ENCODE measurements at places on chromosomes 4 and X.

DNA sequence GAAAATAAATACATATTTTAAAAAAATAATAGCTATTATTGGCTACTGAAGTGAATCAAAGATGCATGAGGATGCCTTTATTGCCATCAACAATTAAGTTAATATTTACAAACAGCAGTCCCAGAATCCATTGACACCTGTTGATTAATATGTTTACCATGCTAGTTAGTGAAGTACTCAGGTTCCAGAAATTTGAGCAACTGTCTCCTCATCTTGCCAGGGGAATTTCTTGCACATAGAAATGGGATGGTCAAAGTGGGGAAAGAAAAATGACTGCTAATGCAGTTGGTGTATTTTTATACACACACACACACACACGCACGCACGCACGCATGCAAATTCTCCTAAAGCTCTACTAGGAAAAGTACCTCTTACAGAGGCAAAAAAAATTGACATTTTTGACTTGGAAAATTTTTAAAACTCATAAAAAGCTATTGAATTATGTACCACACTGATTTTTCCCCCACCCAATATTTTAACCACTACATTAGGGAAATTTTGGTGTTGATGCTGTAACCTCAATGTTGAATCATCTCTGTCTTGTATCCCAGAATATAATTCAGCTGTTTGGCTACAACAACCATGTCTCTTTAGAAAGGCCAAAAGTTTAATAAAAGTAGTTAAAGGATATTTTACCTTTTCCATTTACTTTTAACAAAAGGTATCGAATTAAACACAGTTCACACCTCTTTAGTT lies 105.3 kb upstream of the TMEM150C start:
- DNase-seq: no peak

GRCh38 chr4:108492816-108493595 lies 127.4 kb upstream of the RPL34 start:
- peak; percentile 21 for DNase-seq

DNA sequence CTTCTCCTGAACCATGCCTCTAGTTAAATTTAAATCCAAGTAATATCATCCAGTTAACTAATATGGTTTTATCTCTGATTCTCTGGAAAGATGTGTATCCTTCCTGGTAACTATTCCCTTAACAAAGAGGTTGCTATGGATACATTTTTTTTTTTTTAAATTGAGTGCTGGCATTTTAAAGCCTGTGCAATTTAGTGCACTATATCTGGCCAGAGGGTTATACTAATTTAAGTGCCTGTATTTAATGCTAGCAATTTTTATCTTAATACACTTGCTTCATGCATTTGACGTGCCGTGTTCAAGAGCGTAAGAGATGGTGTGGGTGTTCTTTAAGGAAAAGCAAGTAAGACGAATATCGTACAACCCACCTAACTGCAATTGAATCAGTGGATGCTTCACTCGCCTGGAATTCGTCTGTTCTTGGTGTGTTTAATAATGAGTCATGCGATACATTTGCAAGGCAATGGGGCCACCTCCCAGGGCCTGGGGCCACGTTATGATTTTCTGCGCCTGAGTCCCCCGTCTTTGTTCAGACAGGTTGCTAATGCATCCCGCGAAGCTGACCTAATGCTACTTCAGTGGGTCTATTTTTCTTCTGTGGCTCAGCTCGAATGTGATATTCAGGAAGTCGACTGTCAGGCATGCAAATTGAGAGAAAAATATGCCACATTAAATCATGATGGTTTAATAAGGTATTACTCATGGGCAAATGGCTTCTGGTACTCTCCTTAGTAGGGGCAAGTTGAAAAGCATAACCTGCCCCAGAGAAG lies 14.2 kb upstream of the MID1 start:
- DNase-seq: peak; percentile 88

GRCh38 chr4:35562861-35563260 lies 681.5 kb downstream of the ARAP2 start:
- DNase-seq: no peak

DNA sequence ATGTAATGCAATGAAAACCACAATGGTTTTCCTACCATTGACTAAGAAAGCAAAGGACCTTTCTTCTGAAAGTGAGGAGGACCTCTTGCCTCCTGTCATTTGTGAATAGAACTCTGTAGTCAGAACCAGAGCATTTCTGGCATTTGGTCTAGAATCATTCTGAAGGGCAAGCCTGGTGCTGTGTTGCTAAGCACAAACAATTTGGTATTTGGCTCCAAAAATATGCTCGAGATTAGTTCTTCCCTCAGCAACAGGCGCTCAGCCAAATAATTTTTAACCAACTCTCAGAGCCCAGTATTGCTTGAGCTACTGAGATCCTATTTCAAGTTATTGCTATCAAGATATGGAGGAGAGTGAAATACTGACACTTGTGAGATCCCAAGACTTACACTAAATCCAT lies 71.0 kb downstream of the SNCA start:
- DNase-seq: peak; percentile 65

DNA sequence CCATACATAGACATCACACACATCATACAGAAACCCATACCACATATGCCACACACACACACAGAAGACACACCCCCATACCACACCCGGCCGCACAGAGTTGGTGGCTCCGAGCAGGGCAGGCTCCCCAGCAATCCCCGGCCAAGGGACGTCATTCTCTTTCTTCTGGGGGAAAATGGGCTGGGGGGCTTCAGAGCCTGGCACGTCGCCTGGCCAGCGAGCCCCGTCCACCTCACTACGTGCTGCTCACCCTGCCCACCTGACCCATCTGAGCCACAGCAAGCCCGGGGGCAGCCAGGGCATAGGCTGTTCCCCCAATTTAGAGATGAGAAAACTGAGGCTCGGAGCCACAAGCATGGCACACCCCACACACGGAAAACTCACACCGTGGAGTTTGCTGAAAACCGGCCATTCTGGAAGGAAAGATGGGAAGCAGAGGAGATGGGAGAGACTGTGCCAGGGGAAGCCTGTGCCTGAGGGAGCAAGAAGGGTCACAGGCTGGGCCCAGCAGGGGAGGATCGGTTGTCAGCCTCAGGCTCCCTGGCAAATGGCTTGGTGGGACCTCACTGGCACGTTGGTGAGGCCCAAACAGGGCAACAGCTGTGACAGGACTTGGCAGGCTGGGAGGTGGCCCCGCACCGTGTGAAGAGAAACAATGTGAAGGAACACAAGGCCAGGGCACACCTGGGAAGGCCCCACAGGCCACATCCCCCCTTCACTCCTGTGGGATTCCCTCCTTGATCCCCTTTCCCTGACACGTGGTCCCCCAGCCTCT lies 73.2 kb downstream of the JAKMIP1 start:
- DNase-seq: no peak

Data from fibroblast of skin of right quadriceps (primary cell).